ENCODE measurements at places on chromosomes 16 and 17.

GRCh38 chr17:80625627-80626026 is 81.0 kb downstream of the RPTOR start:
- DNase-seq, result no peak

- DNase-seq, result no peak
Measured at GRCh38 chr16:3317315-3317999, 12.2 kb downstream of the ZNF75A start.

DNA sequence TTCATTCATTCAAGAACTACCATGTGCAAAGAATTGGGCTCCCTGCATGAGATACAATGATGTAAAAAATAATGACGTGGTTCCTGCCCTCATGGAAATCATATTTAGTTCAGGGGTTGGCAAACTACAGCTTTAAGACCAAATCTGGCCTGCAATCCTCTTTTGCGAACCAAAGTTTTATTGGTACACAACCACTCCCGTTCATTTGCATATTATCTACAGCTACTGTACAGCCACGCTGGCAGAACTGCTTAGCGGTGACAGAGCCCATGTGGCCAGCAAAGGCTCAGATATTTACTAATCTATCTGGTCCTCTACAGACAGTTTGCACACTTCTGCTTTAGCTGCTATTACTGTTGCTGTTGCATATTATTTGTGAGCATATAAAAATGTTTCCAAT is 167.7 kb downstream of the XYLT1 start:
- DNase-seq, result no peak

GRCh38 chr16:24098896-24099295 is 157.2 kb upstream of the CACNG3 start:
- no peak for DNase-seq

DNA sequence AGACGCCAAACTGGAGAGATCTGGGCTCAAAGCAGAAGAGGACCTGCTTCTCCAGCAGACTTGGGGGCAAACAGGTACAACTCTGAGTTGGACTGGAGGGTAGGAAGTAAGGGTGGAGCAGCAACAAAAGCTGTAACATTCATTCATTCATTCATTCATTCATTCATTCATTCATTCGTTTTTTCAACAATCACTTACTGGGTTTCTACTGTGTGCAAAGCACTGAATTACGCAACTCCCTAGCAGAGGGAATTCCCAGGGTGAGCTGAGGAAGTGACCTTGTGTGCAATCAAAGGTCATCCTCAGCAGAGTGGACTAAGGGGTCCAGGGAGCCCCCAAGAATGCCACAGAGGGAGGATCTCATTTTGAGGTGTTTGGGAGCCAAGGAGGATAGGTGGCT is 231.1 kb upstream of the SDK2 start:
- DNase-seq, result no peak

DNA sequence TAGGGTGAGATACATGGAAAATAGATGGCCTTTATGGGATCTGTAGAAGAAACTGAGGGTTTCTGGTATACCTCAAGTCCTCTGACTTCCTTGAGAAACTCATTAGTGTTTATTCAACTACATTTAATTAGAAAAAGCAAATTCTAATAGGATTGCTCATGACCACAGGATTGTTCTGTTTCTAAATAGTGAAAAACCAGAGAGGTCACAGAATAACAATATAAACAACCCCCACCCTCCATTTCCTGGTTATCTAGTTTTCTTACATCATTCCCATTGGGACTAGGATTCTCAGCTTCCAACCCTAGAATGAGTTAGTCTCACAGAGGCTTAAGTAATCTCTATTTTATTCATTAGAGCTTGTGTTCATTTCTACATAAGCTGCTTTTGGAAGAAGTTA is 30.0 kb downstream of the SF3B3 start:
- no peak for DNase-seq

GRCh38 chr16:2532494-2533141 is 1.4 kb upstream of the CEMP1 start:
- no peak for DNase-seq

GRCh38 chr17:21282231-21282630 is 2.3 kb upstream of the MAP2K3 start:
- no peak for DNase-seq

Measured in stimulated activated CD8-positive, alpha-beta memory T cell treated with anti-CD3 and anti-CD28 coated beads, Interleukin-15, amount 100 ng/mL, for 24 hours (primary cell).